GM23338 (cell line): ENCODE measurements at places on chromosomes 7 and 10. TPM values are rescaled to one million over a fixed set of nuclear protein-coding genes. Genes with fewer than 3 reads are reported as not detected.
A peak's percentile ranks its signal among the peaks of the same experiment; 100 is the strongest.

GRCh38 chr7:65915921-65916657, 43.2 kb downstream of the VKORC1L1 start:
- DNase-seq, result no peak

GRCh38 chr10:84862551-84862950, 534.2 kb downstream of the CCSER2 start:
- DNase-seq, result no peak

GRCh38 chr7:55006499-55006898, 12.3 kb upstream of the EGFR start:
- DNase-seq, result peak; percentile 44

CDNF gene
- 1.1 and 2.2 TPM in 2 replicates for total RNA-seq
